ENCODE measurements at places on chromosomes 13 and 19. TPM values are rescaled to one million over a fixed set of nuclear protein-coding genes. Genes with fewer than 3 reads are reported as not detected.

LGALS14 gene
- not detected for total RNA-seq

SLC6A16 gene
- 4.4 TPM for total RNA-seq

ZNF540 gene
- 0.24 TPM for total RNA-seq

ZNF865 gene
- 16.1 TPM for total RNA-seq

C13orf42 gene
- not detected for total RNA-seq

EPSTI1 gene
- 0.13 TPM for total RNA-seq

PROZ gene
- not detected for total RNA-seq

GFY gene
- total RNA-seq: not detected

KLK15 gene
- total RNA-seq: not detected

ATP8B3 gene
- 8.7 TPM for total RNA-seq

ATP4A gene
- total RNA-seq: not detected

N4BP2L2 gene
- 96.8 TPM for total RNA-seq

GARIN5A gene
- total RNA-seq: 0.59 TPM

GRCh38 chr13:85654227-85654626 lies 145.0 kb downstream of the SLITRK6 start:
- H3K27ac ChIP-seq: no peak overlapping the region
- H3K4me3 ChIP-seq: no peak overlapping the region
- no peaks in the 10 kb centered on the region for H3K4me1 ChIP-seq
- no peak for DNase-seq

GRCh38 chr13:39656325-39656677 lies 839 bp downstream of the COG6 start:
- H3K4me3 ChIP-seq: peak overlapping the region; percentile 89
- DNase-seq: no peak
- peaks cover 3% of the 10 kb centered on the region for H3K4me1 ChIP-seq
- peaks cover 7% of the 10 kb centered on the region for H3K36me3 ChIP-seq

GRCh38 chr19:37333457-37333856 lies 37.4 kb upstream of the ZNF527 start:
- no peaks in the 10 kb centered on the region for H3K27me3 ChIP-seq
- H3K36me3 ChIP-seq: no peaks in the 10 kb centered on the region
- peaks cover 10% of the 10 kb centered on the region for H3K4me1 ChIP-seq
- no peak overlapping the region for H3K27ac ChIP-seq
- no peak overlapping the region for H3K4me3 ChIP-seq

GRCh38 chr19:44796701-44797115 lies 12.2 kb upstream of the BCAM start:
- DNase-seq: no peak
- no peak overlapping the region for H3K4me3 ChIP-seq
- no peaks in the 10 kb centered on the region for H3K36me3 ChIP-seq
- H3K27me3 ChIP-seq: no peaks in the 10 kb centered on the region

DNA sequence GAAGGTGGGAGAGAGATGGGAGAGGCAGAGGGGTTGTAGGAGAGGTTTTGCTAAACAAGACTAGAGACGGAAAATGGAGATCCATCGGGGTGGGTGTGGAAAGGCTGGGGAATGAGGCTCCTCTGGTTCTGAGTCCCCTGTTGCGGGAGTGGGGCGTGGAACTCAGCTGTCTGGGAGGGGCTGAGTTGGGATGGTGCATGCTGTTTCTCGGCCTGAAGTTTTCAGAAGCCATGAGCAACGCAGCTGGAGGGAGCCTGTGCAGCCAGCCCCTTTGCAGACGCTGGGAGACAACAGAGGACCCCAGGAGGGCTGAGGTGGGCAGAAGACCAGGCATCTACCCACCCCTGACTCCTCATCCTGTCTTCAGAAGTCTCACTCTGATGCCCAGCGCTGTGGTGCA lies 7.4 kb upstream of the GIPR start:
- H3K4me1 ChIP-seq: no peaks in the 10 kb centered on the region
- H3K36me3 ChIP-seq: no peaks in the 10 kb centered on the region
- no peak overlapping the region for H3K4me3 ChIP-seq
- no peak overlapping the region for H3K27ac ChIP-seq
- H3K27me3 ChIP-seq: no peaks in the 10 kb centered on the region

DNA sequence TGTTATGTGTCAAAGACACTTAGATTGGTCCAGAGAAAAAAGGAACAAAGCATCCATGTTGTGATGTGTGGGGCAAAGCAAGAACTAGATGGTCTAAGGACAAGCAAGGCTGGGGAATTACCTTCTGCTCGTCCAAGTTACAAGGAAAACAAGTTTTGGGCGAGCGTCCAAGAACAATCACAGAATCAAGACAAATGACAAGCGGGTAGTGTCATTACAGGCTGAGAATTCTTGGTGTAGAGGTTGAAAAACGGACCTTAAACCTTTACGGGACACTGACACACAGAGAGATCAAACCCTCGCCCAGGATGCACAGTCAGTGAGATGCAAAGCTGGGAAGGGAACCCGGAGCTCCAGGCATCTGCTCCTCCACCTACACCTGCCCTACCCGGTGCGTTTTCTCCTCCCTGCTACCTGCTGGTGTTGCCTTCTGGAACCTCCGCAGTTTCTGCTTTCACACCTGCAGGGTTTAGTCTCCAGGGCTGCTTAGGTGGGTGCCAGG lies 515 bp upstream of the ZNF324B start:
- no peaks in the 10 kb centered on the region for H3K36me3 ChIP-seq
- H3K4me1 ChIP-seq: no peaks in the 10 kb centered on the region
- no peaks in the 10 kb centered on the region for H3K27me3 ChIP-seq
- H3K4me3 ChIP-seq: peak overlapping the region; percentile 81
- H3K27ac ChIP-seq: no peak overlapping the region

- no peak for DNase-seq
- no peak overlapping the region for H3K27ac ChIP-seq
- H3K4me3 ChIP-seq: no peak overlapping the region
- H3K36me3 ChIP-seq: no peaks in the 10 kb centered on the region
These were observed 26.0 kb upstream of the RBM26 start for GRCh38 chr13:79432086-79432485.

GRCh38 chr19:9857920-9858746 lies 23.0 kb downstream of the PIN1 start:
- H3K4me1 ChIP-seq: no peaks in the 10 kb centered on the region
- DNase-seq: no peak
- H3K36me3 ChIP-seq: peaks cover 16% of the 10 kb centered on the region
- no peak overlapping the region for H3K4me3 ChIP-seq

- no peak overlapping the region for H3K4me3 ChIP-seq
- no peaks in the 10 kb centered on the region for H3K4me1 ChIP-seq
- no peaks in the 10 kb centered on the region for H3K27me3 ChIP-seq
- H3K36me3 ChIP-seq: no peaks in the 10 kb centered on the region
These were observed 46.1 kb upstream of the GPC6 start for GRCh38 chr13:93180356-93180969.

- H3K36me3 ChIP-seq: no peaks in the 10 kb centered on the region
- peak; percentile 49 for DNase-seq
- peak overlapping the region; percentile 19 for H3K27ac ChIP-seq
- H3K4me1 ChIP-seq: peaks cover 10% of the 10 kb centered on the region
- H3K27me3 ChIP-seq: no peaks in the 10 kb centered on the region
- H3K4me3 ChIP-seq: no peak overlapping the region
These were observed 76.9 kb downstream of the FOXO1 start for GRCh38 chr13:40589285-40590109.

DNA sequence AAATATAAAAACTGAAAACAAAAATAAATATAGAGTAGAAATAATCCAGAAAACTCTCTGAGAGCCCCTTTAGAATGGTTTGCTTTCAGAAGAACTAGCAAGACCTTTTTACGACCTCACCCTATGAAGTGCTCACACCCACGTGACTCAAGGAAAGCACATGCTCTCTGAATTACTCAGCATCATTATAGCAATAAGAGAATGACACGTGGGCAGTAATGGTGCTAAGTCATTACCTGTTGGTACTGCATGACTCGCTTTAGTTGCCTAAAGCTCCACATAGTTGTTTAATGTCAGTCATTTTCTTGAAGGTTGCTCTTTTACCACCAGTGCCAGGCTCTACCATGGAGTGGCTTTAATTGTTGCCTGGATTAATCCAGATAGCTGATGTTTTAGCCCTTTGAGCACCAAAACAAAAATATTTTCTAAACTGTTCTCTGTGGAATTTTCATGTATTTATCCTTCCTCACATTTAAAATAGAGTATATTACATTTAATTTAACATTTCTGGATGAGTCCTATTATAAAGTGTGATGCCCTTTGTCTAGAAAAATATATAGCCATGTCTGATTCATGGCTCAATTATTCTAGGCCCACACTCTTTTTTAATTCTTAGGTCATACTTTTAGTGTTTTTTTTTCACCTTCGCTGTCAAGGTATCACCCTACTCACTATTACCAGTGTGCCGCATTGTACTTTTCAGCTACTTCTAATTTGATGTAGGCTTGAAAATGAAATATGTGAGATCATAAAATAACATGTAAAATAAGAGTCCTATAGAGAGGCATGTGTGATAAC lies 56.8 kb downstream of the THSD1 start:
- no peak overlapping the region for H3K27ac ChIP-seq
- DNase-seq: peak; percentile 11
- H3K4me3 ChIP-seq: no peak overlapping the region
- no peaks in the 10 kb centered on the region for H3K4me1 ChIP-seq

DNA sequence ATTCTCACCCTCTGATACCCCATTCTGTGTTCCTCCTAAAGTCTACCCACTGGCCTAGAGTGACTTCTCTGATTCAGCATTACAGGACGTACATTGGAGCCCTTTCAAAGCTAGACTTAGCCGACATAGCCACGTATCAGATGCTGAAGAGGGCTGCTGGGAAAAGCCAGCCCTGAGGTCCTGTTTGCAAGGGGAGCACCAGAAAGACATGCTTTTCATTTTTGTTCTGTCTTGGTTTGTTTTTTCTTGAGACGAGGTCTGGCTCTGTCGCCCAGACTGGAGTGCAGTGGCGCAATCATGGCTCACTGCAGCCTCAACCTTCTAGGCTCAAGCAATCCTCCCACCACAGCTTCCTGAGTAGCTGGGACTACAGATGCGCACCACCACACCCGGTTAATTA lies 6.3 kb upstream of the ZSWIM4 start:
- H3K36me3 ChIP-seq: no peaks in the 10 kb centered on the region
- DNase-seq: no peak
- H3K4me1 ChIP-seq: peaks cover 11% of the 10 kb centered on the region
- no peak overlapping the region for H3K27ac ChIP-seq
- H3K4me3 ChIP-seq: no peak overlapping the region

GRCh38 chr19:29662604-29663404 lies 2.5 kb upstream of the PLEKHF1 start:
- no peak for DNase-seq
- H3K4me1 ChIP-seq: peaks cover 18% of the 10 kb centered on the region
- peaks cover 22% of the 10 kb centered on the region for H3K27me3 ChIP-seq
- H3K4me3 ChIP-seq: no peak overlapping the region
- no peak overlapping the region for H3K27ac ChIP-seq

GRCh38 chr19:38634757-38635482 lies 12.5 kb upstream of the ACTN4 start:
- no peak overlapping the region for H3K4me3 ChIP-seq
- peak; percentile 74 for DNase-seq
- no peaks in the 10 kb centered on the region for H3K27me3 ChIP-seq
- H3K4me1 ChIP-seq: no peaks in the 10 kb centered on the region
- H3K36me3 ChIP-seq: peaks cover 18% of the 10 kb centered on the region
- no peak overlapping the region for H3K27ac ChIP-seq

DNA sequence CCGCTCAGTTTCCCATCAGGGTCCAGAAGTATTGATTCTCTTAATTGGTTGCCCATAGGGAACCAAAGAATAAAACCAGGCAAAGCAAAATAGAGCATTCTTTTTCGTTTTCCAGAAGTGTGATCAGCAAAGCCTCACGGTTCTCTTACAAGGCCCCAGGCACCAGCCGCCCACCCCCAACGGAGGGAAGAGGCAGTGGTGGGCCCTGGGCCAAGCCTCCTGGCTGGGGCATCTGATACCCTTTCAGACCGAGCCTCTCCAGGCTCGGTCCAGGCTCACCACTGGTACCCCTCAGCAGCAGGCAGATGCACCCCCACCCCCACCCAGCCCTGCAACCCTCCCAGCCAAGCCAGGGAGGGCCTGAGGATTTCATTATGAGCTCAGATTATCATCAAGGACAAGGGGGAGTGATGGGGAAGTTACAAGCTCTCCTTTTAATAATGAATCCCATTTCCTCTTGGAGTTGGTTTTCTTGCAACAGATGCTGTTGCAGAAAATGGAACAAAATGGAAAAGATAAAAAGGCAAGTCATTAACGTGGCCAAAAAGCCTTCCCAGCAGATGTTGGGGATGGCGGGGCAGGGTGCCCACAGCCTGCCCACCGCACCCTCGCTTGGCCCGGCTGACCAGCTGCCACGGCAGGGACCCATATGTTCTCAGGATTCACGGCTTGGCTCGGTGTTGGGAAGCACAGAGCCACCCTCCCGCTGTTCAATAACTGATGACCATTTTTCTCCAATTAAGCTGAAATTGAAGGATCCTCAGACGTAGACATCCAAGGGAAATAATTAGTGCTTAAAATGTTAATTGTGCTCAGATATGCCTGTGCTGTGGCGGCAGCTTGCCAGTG lies 45.9 kb upstream of the KCTD15 start:
- DNase-seq: no peak
- no peak overlapping the region for H3K4me3 ChIP-seq
- H3K4me1 ChIP-seq: peaks cover 29% of the 10 kb centered on the region
- H3K27ac ChIP-seq: no peak overlapping the region

GRCh38 chr19:708154-709143 lies at the start of gene PALM:
TSS of gene PALM (plus strand) at chr19:708935. CDS start at chr19:709147, 212 bp downstream.
- H3K36me3 ChIP-seq: no peaks in the 10 kb centered on the region
- peak within 1 kb of the TSS; percentile 76 for H3K4me3 ChIP-seq
- H3K27me3 ChIP-seq: no peaks in the 10 kb centered on the region
- H3K4me1 ChIP-seq: peaks cover 13% of the 10 kb centered on the region
- H3K27ac ChIP-seq: peak within 1 kb of the TSS; percentile 57

GRCh38 chr19:53102756-53103233 lies 427 bp downstream of the ZNF160 start:
- peaks cover 3% of the 10 kb centered on the region for H3K36me3 ChIP-seq
- no peaks in the 10 kb centered on the region for H3K27me3 ChIP-seq

GRCh38 chr19:16998635-16999194 lies 27.9 kb downstream of the CPAMD8 start:
- H3K36me3 ChIP-seq: no peaks in the 10 kb centered on the region
- DNase-seq: no peak
- no peak overlapping the region for H3K27ac ChIP-seq
- H3K4me1 ChIP-seq: no peaks in the 10 kb centered on the region
- H3K4me3 ChIP-seq: no peak overlapping the region

- no peak overlapping the region for H3K4me3 ChIP-seq
- no peaks in the 10 kb centered on the region for H3K4me1 ChIP-seq
- H3K27ac ChIP-seq: no peak overlapping the region
- DNase-seq: no peak
- no peaks in the 10 kb centered on the region for H3K27me3 ChIP-seq
These were observed 9.4 kb upstream of the SEMA6B start for GRCh38 chr19:4568886-4569285.

- H3K36me3 ChIP-seq: no peaks in the 10 kb centered on the region
- DNase-seq: no peak
- no peak overlapping the region for H3K4me3 ChIP-seq
- H3K4me1 ChIP-seq: no peaks in the 10 kb centered on the region
- no peaks in the 10 kb centered on the region for H3K27me3 ChIP-seq
- no peak overlapping the region for H3K27ac ChIP-seq
These were observed 26.3 kb downstream of the CKM start for GRCh38 chr19:45296355-45296754.

- peaks cover 4% of the 10 kb centered on the region for H3K36me3 ChIP-seq
- H3K27me3 ChIP-seq: no peaks in the 10 kb centered on the region
- no peaks in the 10 kb centered on the region for H3K4me1 ChIP-seq
- H3K4me3 ChIP-seq: no peak overlapping the region
- H3K27ac ChIP-seq: no peak overlapping the region
These were observed 28.5 kb downstream of the RFC3 start for GRCh38 chr13:33846303-33847062.

GRCh38 chr13:45073809-45074208 lies 46.5 kb upstream of the GTF2F2 start:
- no peaks in the 10 kb centered on the region for H3K27me3 ChIP-seq
- H3K27ac ChIP-seq: no peak overlapping the region
- no peaks in the 10 kb centered on the region for H3K4me1 ChIP-seq
- DNase-seq: peak; percentile 57

- DNase-seq: no peak
- H3K36me3 ChIP-seq: no peaks in the 10 kb centered on the region
- no peaks in the 10 kb centered on the region for H3K27me3 ChIP-seq
- no peak overlapping the region for H3K4me3 ChIP-seq
These were observed 12.1 kb upstream of the MYCBP2 start for GRCh38 chr13:77338961-77339401.
